ENCODE measurements at places on chromosomes 7 and 10.

GRCh38 chr7:27608776-27609495 is 53.7 kb downstream of the HIBADH start:
- no peak overlapping the region for H3K4me3 ChIP-seq
- ATAC-seq, result no peak
- no peaks in the 10 kb centered on the region for H3K36me3 ChIP-seq
- no peaks in the 10 kb centered on the region for H3K4me1 ChIP-seq
- H3K27ac ChIP-seq, result no peak overlapping the region

GRCh38 chr10:72948762-72949161 is 5.8 kb downstream of the PLA2G12B start:
- H3K27me3 ChIP-seq, result peaks cover 12% of the 10 kb centered on the region
- no peak overlapping the region for H3K4me3 ChIP-seq
- ATAC-seq, result no peak
- H3K36me3 ChIP-seq, result no peaks in the 10 kb centered on the region
- no peak overlapping the region for H3K27ac ChIP-seq

- no peaks in the 10 kb centered on the region for H3K27me3 ChIP-seq
- H3K4me3 ChIP-seq, result no peak overlapping the region
- no peak for ATAC-seq
- no peaks in the 10 kb centered on the region for H3K36me3 ChIP-seq
Observed at GRCh38 chr7:12670000-12670729, 17.3 kb upstream of the ARL4A start.

DNA sequence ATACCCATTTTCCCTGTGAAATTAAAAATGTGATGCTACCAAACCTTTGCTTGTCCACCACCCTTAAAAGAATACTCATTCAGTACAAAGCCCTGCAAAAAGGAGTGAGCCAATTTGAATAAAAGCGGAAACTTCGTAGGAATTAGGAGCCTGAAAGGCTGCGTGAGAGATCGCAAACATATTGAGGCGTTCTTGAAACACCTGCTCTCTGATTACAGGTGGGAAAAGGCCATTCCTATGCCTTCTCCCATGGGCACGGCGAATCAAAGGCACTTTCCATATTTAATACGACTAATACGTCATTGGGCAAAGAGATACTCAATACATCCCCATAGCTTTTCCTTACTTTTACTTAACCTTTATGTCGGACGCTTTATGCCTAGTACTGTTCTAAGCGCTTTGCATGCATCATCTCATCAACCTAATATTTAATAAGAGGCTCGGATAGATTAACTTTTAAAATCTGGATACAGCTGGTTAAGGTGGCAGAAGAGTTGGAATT is 30.9 kb upstream of the KMT2E start:
- peaks cover 32% of the 10 kb centered on the region for H3K4me1 ChIP-seq
- peak overlapping the region; percentile 97 for H3K4me3 ChIP-seq
- no peak for ATAC-seq
- peaks cover 46% of the 10 kb centered on the region for H3K36me3 ChIP-seq

DNA sequence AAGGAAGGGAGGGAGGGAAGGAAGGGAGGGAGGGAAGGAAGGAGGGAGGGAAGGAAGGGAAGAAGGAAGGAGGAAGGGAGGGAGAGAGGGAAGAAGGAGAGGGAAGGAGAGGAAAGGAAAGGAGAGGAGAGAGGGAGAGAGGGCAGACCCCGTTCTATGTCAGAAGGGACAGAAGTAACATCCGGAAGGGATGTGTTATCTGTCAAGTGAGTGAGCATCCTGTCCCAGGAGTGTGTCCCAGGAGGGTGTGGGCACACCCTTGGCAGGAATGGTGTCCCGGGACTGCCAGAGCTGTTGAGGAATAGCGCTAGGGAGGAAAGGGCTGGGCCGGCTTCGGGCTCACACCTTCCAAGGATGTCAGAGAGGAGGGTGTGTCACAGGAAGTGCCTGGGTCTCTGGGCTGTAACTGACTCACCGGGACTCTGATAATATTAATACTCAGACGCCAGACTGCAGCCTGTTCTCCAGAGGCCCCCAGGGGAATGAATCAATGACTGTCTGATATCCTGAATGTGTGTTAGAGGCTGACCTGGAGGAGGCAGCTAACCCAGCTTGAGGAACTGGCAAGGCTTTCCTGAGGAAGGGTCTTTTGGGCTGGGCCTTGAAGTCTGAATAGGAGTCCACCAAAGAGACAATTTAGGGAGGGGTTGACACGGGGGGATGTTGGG is 125.6 kb upstream of the TNRC18 start:
- H3K27me3 ChIP-seq, result no peaks in the 10 kb centered on the region
- no peak overlapping the region for H3K4me3 ChIP-seq
- no peak overlapping the region for H3K27ac ChIP-seq
- ATAC-seq, result peak; percentile 92
- H3K4me1 ChIP-seq, result peaks cover 5% of the 10 kb centered on the region

GRCh38 chr10:60363187-60363586 is 26.5 kb downstream of the ANK3 start:
- no peak overlapping the region for H3K4me3 ChIP-seq
- H3K27me3 ChIP-seq, result no peaks in the 10 kb centered on the region
- no peaks in the 10 kb centered on the region for H3K36me3 ChIP-seq

GRCh38 chr7:116162254-116162653 is 48.1 kb upstream of the TES start:
- no peaks in the 10 kb centered on the region for H3K4me1 ChIP-seq
- ATAC-seq, result no peak
- H3K27ac ChIP-seq, result no peak overlapping the region
- peaks cover 28% of the 10 kb centered on the region for H3K27me3 ChIP-seq

- H3K27me3 ChIP-seq, result peaks cover 40% of the 10 kb centered on the region
- H3K27ac ChIP-seq, result no peak overlapping the region
- no peak overlapping the region for H3K4me3 ChIP-seq
- peaks cover 5% of the 10 kb centered on the region for H3K4me1 ChIP-seq
Observed at GRCh38 chr10:15461353-15462108, 90.4 kb upstream of the FAM171A1 start.

DNA sequence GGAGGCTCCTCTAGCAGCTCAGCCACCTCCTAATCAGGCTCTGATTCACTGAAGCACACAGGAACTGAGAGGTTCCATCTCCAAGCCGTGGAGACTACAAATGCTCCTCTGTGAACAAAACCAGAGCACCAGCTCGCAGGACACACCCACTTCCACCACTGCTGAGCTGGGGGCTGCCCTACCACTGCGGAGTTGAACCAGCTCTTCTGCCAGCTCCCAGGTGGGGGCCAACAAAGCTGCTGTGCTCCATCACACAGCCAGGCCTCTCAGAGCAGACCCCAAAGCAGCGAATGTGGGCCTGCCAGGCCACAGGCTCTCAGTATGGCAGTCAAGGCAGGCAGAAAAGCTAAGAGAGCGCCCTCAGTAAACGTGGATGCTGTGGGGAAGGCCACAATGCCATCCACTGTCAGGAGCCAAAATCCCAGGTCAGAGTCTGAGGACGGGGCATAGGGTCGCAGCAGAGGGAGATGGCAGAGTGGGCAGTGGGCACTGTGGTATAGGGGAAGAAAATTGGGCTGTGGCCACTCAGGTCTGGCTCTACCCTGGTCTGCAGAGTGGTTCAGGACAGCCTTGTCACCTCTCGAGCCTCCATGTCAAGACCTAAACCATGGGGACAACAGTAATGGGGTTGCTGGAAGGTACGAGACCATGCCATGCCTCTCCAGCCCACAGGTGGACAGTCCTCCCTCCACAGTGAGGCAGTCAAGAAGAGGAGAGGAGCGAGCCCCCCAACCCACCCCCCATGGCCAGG is 82.1 kb downstream of the GRID1 start:
- no peaks in the 10 kb centered on the region for H3K4me1 ChIP-seq
- H3K27ac ChIP-seq, result no peak overlapping the region
- no peaks in the 10 kb centered on the region for H3K36me3 ChIP-seq
- ATAC-seq, result no peak
- no peak overlapping the region for H3K4me3 ChIP-seq

- no peak for ATAC-seq
- H3K27ac ChIP-seq, result peak overlapping the region; percentile 95
- H3K27me3 ChIP-seq, result no peaks in the 10 kb centered on the region
- peaks cover 46% of the 10 kb centered on the region for H3K36me3 ChIP-seq
- H3K4me3 ChIP-seq, result peak overlapping the region; percentile 100
Observed at GRCh38 chr10:100986623-100986951, 710 bp downstream of the MRPL43 start.

GRCh38 chr10:20233423-20233822 is 417.2 kb downstream of the PLXDC2 start:
- no peaks in the 10 kb centered on the region for H3K36me3 ChIP-seq
- no peak overlapping the region for H3K4me3 ChIP-seq
- H3K27me3 ChIP-seq, result no peaks in the 10 kb centered on the region
- H3K27ac ChIP-seq, result no peak overlapping the region

DNA sequence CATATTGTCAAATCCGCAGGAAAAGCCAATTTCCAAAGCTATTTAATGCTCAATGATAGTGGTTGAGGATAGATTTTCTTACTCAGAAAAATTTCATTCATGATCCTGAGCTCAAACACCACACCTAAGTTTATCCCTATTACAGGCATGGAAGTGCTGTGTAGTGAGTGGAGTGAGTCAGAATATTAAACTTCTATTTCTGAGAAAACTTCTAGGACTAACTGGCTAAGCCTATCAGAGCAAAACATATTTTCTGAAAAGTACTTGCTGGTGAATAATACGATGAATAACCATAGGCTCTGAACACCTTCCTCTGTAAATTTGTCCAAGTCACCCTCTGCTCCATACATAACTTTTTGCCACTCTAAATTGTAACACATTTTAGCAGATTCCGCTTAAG is 221.5 kb downstream of the SUGCT start:
- no peak overlapping the region for H3K4me3 ChIP-seq
- H3K36me3 ChIP-seq, result no peaks in the 10 kb centered on the region
- no peak overlapping the region for H3K27ac ChIP-seq

DNA sequence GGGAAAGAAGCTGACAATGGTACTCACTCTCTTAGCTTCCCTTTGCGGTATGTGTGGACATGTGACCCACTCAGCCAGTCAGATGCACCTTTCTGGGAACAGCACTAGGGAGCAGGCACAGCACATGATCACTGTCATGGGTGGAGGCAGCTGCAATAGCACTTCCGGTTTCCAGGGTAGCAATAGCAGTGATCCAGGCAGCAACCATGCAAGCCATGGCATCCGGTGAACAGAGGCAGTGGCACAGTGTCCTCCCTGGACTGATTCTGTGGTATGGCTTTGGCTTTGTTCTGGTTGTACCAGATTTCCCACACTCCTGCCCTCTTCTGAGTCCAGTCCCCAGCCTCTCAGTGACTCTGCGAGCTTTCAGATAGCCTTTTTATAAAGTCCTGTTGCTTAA is 86.8 kb upstream of the NAMPT start:
- H3K4me3 ChIP-seq, result no peak overlapping the region
- H3K27ac ChIP-seq, result no peak overlapping the region
- H3K4me1 ChIP-seq, result peaks cover 15% of the 10 kb centered on the region
- H3K27me3 ChIP-seq, result no peaks in the 10 kb centered on the region

DNA sequence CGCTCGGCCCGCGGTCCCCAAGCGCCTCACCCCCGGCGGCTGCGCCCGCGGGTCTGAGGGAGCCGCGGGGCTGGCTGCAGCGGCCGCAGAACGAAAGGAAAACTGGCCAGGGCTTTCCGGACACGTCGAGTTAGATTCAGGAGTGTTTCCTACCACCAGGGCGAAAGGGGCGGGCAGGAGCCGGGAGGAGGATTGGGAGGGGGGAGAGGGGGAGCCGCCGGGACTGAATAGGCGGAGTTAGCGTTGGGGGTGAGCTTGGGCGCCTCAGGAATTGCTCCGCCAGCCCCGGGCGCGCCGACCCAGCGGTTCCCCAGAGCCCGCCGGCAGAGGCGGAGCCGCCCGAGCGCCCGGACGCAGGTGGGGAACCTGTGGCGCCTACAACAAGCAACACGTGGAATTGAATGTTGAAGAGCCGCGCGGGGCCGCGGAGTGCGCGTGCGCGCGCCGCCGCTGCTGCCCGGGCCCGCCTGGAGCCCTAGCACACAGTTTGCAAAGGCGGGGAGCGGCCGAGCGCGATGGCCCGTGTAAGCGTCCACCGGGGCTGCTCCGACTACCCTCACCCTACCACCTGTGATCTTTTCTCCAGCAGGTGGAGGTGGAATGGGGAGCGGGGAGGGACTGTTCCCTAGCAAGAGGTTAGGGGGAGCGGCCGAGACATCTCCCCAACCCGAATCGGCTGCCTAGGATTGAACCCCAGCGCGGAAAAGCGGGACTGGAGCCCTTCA is at the start of gene CADPS2:
Gene CADPS2, minus strand, starts transcription at position 104 of the 725 bp plus-strand sequence. CDS start 123 bp downstream, outside the sequence.
- peak within 1 kb of the TSS; percentile 30 for H3K4me3 ChIP-seq
- peak; percentile 19 for ATAC-seq
- H3K36me3 ChIP-seq, result no peaks in the 10 kb centered on the region
- peaks cover 4% of the 10 kb centered on the region for H3K4me1 ChIP-seq
